ENCODE measurements at places on chromosomes 3 and 15. TPM values are rescaled to one million over a fixed set of nuclear protein-coding genes. Genes with fewer than 3 reads are reported as not detected.

DNA sequence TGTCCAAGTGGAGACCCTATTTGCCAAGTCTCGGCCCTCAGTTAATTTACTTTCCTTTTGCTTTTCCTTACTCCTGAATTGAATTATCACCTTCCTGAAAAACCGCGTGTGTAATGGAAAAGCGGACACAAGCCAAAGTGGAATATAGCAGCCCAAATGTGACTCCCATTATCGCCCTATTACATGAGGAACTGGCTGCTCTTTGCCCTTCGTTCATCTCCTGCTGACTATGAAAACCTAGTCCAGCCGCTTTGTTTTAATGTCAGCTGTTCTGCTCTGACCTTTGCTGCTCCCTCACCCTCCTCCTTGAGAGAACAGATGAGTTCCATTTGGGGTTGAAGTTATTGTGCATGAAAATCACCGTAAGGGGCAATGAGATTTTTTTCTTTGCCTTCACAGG is 632.7 kb upstream of the SUCLG2 start:
- no peak overlapping the region for H3K4me3 ChIP-seq
- H3K36me3 ChIP-seq = no peaks in the 10 kb centered on the region
- no peaks in the 10 kb centered on the region for H3K4me1 ChIP-seq
- DNase-seq = no peak
- H3K27me3 ChIP-seq = no peaks in the 10 kb centered on the region

- H3K4me1 ChIP-seq = no peaks in the 10 kb centered on the region
- no peak overlapping the region for H3K27ac ChIP-seq
- no peaks in the 10 kb centered on the region for H3K36me3 ChIP-seq
- no peak for DNase-seq
- H3K4me3 ChIP-seq = no peak overlapping the region
These were observed 84.7 kb downstream of the EOMES start for GRCh38 chr3:27637346-27637995.

DNA sequence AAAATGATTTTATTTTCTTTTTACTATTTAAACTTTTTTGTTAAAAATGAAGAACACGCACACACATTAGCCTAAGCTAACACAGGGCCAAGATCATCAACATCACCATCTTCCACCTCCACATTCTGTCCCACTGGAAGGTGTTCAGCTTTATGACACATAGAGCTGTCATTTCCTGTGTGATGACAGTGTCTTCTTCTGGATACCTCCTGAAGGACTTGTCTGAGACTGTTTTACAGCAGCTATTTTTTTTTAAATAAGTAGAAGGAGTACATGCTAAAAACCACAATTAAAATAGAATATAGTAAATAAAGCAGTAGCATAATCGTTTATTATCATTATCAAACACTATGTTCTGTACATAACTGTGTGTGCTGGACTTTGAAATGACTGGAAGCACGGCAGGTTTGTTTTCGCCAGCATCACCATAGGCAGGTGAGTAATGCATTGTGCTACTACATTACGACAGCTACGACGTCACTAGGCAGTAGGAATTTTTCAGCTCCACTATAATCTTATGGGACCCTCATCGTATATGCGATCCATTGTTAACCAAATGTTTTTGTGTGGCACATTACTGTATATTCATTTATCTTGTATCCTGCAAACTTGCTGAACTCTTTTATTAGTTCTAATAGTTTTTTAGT is 72.8 kb downstream of the KLF15 start:
- H3K4me1 ChIP-seq = peaks cover 4% of the 10 kb centered on the region
- no peak overlapping the region for H3K4me3 ChIP-seq
- H3K36me3 ChIP-seq = no peaks in the 10 kb centered on the region
- DNase-seq = no peak
- no peak overlapping the region for H3K27ac ChIP-seq
- H3K27me3 ChIP-seq = no peaks in the 10 kb centered on the region

GRCh38 chr3:144104679-144105078 is 133.1 kb downstream of the DIPK2A start:
- H3K36me3 ChIP-seq = no peaks in the 10 kb centered on the region
- H3K27ac ChIP-seq = no peak overlapping the region
- no peak overlapping the region for H3K4me3 ChIP-seq

DNA sequence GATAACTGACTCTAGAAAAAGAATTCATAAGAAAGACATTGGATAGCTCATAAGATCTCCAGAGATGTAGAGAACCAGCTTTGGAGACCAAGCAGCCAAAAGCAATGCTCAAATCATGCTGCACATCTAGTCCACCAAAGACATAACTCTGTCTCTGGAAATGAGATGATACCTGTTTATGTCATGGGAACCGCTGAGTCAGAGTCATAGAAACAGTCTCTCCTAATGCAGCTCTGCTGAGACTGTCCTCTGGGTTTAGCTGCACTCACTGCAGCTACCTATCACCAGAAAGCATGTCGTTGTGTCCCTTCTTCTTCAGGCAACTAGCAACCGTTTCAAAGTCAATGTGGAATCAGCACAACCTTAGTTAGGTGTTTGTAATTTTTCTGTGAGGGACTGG is 218.5 kb upstream of the ROBO1 start:
- H3K4me3 ChIP-seq = no peak overlapping the region
- no peak overlapping the region for H3K27ac ChIP-seq
- peaks cover 3% of the 10 kb centered on the region for H3K36me3 ChIP-seq
- H3K27me3 ChIP-seq = no peaks in the 10 kb centered on the region

DNA sequence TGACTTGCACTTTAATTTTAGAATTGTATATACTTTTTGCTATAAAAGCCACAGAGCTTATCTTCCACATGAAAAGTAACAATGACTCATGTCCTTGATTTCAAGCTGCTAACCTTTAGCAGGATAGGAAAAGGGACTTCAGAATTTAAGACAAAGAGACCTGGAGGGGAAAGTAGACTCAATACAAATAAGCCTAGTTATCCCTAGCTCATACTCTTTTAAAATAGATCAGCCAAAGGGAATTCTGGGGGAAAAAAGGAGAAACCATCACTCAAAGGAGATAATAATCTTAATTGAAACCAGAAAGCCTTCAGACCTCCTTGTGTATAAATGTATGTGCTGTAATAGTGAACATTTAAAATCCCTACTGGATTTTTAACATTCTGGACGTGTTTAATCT is 930.3 kb downstream of the NTRK3 start:
- no peaks in the 10 kb centered on the region for H3K4me1 ChIP-seq
- no peak overlapping the region for H3K27ac ChIP-seq
- no peaks in the 10 kb centered on the region for H3K27me3 ChIP-seq
- DNase-seq = no peak
- no peaks in the 10 kb centered on the region for H3K36me3 ChIP-seq

- H3K4me1 ChIP-seq = no peaks in the 10 kb centered on the region
- H3K4me3 ChIP-seq = no peak overlapping the region
- H3K27me3 ChIP-seq = no peaks in the 10 kb centered on the region
- DNase-seq = no peak
These were observed 188.6 kb downstream of the NLGN1 start for GRCh38 chr3:173586166-173586565.

DNA sequence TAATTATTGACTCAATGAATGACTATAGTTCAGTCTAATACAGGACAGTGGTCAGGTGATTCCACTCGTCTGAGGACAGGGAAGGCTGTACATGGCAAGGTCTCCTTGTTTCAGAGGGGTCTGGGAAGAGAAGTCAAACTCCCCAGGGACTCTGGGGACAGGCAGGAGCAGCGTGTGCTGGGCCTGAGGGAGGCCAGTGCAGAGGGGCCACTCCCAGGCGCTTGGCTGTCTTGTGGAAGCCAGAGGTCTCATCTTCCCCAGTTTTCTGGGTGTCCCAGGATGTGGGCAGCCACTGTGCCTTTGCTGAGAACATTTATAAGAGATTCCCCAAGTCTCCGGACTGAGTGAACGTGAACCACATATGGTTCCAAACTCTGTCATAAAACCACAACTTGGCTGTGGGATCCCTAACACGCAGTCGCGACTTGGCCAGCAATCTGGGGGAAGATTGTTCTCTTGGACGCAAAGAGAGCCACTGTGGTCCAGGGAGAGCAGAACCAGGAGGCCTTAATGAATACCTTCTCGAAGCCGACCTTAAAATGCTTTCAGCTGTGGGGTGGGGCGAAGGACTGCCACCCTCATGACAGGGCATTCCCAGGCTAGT is 30.4 kb downstream of the BHLHE40 start:
- no peak overlapping the region for H3K4me3 ChIP-seq
- H3K36me3 ChIP-seq = no peaks in the 10 kb centered on the region
- no peak for DNase-seq
- H3K27me3 ChIP-seq = no peaks in the 10 kb centered on the region
- peak overlapping the region; percentile 37 for H3K27ac ChIP-seq

GRCh38 chr3:153714588-153715290 is 406.5 kb upstream of the ARHGEF26 start:
- H3K4me1 ChIP-seq = no peaks in the 10 kb centered on the region
- no peaks in the 10 kb centered on the region for H3K27me3 ChIP-seq
- no peak overlapping the region for H3K4me3 ChIP-seq

GRCh38 chr3:196916221-196916620 is 26.1 kb downstream of the NCBP2 start:
- no peak for DNase-seq
- no peak overlapping the region for H3K27ac ChIP-seq

- no peaks in the 10 kb centered on the region for H3K4me1 ChIP-seq
- H3K27me3 ChIP-seq = no peaks in the 10 kb centered on the region
- H3K27ac ChIP-seq = no peak overlapping the region
- no peaks in the 10 kb centered on the region for H3K36me3 ChIP-seq
- H3K4me3 ChIP-seq = no peak overlapping the region
These were observed 16.1 kb downstream of the ROBO1 start for GRCh38 chr3:79751703-79752102.

- H3K4me3 ChIP-seq = no peak overlapping the region
- no peaks in the 10 kb centered on the region for H3K27me3 ChIP-seq
- no peaks in the 10 kb centered on the region for H3K4me1 ChIP-seq
- no peaks in the 10 kb centered on the region for H3K36me3 ChIP-seq
These were observed 46.1 kb upstream of the TMCO5A start for GRCh38 chr15:37888356-37888755.

DNA sequence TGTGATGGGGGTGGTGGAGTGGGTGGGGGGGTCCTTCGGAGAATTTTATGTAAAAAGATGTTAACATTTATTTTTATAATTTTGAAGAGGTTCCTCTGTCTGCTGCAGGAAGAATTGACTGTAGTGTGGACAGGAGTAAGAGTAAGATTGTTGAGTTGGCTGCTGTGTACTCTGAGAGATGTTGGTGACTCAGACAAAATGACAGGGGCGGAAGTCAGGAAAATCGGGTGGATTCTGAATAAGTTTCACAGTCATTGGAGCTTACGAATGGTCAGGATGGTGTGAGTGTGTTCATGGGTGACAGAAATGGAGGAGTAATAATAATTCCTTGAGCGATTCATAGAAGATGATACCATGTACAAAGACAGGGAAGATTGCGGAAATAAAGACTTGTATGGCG is 420.0 kb downstream of the ROBO2 start:
- no peaks in the 10 kb centered on the region for H3K4me1 ChIP-seq
- H3K36me3 ChIP-seq = no peaks in the 10 kb centered on the region
- no peak for DNase-seq
- no peaks in the 10 kb centered on the region for H3K27me3 ChIP-seq
- no peak overlapping the region for H3K27ac ChIP-seq

DNA sequence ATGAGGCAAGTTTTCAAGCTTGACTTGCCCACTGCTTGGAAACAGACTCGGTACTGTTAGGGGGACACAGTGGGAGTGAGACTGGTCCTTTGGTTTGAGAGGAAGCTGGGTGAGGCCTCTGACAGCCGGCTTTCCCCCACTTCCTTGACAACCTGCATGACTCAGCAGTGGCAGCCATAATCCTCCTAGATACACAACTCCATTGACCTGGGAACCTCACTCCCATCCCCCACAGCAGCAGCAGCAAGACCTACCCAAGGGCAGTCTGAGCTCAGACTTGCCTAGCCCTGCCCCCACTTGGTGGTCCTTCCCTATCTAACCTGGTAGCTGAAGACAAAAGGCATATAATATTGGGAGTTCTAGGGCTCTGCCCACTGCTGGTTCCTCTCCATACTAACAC is 1043.5 kb upstream of the ALCAM start:
- no peak overlapping the region for H3K27ac ChIP-seq
- H3K27me3 ChIP-seq = no peaks in the 10 kb centered on the region
- H3K4me3 ChIP-seq = no peak overlapping the region
- no peaks in the 10 kb centered on the region for H3K4me1 ChIP-seq

- H3K4me3 ChIP-seq = no peak overlapping the region
- H3K27ac ChIP-seq = no peak overlapping the region
- no peaks in the 10 kb centered on the region for H3K27me3 ChIP-seq
- H3K36me3 ChIP-seq = no peaks in the 10 kb centered on the region
- H3K4me1 ChIP-seq = peaks cover 3% of the 10 kb centered on the region
These were observed 356.2 kb downstream of the RBMS3 start for GRCh38 chr3:29637068-29637467.

DNA sequence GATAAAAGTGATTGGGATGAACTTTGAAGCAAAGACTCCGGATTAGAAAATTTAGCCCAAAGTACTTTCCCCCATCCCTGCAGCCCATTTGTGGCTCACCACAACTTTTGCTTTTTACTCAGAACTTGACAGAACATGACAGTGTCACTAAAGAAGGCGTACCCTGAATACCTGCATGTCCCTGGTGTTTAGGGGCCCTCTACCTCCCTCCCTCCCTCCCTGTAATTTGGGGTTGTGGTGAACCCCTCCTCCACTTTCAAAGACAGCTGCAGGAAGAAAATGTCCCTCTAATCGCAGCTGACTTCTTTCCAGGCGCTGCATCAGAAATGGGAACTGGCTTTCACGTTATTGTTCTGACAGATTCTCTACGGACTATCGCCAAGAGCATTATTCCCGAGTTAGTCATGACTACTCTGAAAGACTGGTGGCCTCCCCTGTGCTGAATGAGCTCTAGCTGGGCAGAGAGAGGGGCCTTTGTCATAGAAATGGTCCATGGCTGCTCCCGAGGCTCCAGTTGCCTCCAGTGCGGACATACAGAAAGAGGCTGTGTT is 93.2 kb upstream of the ARHGEF3 start:
- no peak overlapping the region for H3K4me3 ChIP-seq
- no peak for DNase-seq
- H3K36me3 ChIP-seq = no peaks in the 10 kb centered on the region
- H3K27me3 ChIP-seq = no peaks in the 10 kb centered on the region

DNA sequence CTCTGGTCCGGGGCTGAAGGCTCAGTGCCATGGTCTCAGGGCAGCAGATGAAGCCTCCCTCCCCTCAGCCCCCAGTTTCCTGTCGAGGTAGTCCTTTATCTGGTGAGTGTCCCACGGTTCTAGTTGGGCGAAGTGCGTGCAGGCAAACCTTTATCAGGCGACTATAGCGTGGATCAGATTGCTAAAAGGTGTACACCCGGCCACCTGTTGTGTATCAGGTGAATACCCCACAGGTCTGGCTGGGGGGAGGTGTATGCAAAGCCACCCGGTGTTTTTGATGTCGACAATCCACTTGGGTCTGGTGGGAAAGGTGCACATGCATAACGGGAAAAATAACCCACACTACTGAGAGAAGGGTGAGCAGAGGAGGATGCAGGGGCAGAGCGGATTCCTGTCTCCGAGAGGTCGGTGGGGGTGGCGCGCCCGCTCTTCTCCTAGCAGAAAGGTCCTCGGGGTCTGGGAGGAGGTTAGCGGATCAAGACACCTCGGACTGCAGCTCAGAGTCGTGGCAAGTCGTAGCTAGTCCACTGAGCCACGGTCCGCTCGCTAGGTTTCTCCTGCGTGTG is 507 bp downstream of the SLC12A6 start:
- H3K4me1 ChIP-seq = no peaks in the 10 kb centered on the region
- no peaks in the 10 kb centered on the region for H3K27me3 ChIP-seq
- no peaks in the 10 kb centered on the region for H3K36me3 ChIP-seq
- peak overlapping the region; percentile 86 for H3K27ac ChIP-seq
- H3K4me3 ChIP-seq = peak overlapping the region; percentile 91

The GCSAM gene
- 1.5 TPM for total RNA-seq

The ECE2 gene
- not detected for total RNA-seq

The CA12 gene
- total RNA-seq = 64.5 TPM

The KBTBD12 gene
- not detected for total RNA-seq

The GASK1A gene
- 22.6 TPM for total RNA-seq

The AP3B2 gene
- 4.6 TPM for total RNA-seq

The LEKR1 gene
- 2.3 TPM for total RNA-seq

The GOLGA6A gene
- 1.0 TPM for total RNA-seq

Measured in breast epithelium (tissue), 4 donors.